ENCODE measurements at places on chromosomes 1 and 21.

DNA sequence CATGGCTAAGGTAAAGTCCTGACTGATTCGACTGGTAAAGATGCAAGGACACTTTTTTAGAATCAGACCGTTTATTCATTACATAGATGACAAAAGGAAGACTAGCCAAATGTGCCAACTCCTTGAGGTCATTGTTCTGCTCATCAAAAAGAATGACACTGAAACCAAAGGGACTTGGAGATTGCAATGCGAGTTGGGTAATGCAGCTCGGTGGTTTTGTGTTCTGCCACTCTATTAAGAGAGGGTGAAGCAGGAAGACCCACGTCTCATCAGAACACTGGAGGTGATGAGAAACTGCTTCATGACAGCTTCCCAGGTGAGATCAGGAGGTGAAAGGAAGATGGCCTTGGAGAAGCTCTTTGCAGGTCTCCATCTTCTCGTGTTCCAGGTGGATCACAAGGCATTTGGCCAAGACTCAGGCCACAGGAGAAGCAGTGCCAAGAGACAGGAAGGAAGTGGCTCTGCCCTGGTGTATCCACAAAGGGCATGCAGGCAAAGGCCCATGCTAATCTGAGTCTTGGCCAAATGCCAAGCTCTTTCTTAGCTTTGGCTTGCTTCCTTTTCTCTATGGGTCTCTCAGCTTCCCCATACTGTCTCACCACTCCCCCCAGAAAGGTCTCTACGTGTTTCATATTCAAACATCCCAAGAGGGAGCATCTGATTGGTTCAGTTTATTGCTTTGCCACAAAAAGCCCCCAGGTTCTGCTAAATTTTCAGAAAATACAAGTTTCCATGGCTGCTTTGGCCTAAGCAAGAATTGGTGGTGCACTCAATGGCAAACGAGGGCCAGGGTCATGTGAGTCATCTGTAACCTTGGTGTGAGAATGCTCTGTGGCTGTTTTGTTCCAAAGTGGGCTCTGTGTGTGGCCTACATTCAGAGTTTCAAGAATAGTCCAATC is 5.7 kb upstream of the CCT8 start:
- DNase-seq = no peak

DNA sequence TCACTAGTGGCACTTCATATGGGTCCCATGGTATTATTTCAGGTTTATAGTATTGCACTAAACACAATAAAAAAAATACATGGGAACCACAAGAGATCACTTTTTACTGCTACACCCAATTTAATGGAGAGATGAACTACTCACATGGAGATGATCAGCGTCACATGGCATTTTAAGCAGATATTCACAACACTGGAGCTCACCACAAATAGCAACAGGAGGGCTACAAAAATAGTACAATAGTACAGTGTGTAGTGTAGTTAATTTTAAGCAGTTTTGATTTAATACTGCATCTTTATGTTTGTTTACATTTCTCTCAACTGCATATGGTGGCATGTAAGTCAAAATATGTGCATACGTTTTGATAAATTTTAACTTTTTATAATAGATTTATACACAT is 31.0 kb downstream of the SNX7 start:
- no peak for DNase-seq

DNA sequence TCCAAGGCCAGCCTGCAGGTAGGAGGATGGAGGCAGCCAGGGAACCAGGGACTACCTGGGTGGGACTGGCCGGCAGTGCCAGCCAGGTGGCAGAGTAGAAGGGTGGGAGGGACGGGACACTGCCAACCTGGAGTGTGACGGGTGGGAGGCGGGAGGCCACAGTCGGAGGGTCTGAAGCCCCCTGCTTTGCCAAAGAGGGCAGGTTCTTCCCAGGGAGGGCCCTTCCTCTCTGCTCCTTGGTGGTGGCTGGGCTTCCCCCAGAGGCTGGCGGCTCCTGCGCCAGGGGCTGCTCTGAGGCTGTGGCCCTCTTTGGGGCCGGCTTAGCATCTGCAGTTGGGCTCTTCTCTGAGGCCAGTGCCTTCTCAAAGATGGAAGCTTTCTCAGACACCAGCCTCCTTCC is 8.7 kb upstream of the TNNT2 start:
- DNase-seq = no peak

GRCh38 chr21:35510957-35511695 is 462.0 kb upstream of the RUNX1 start:
- DNase-seq = peak; percentile 53

- DNase-seq = peak; percentile 2
Measured at GRCh38 chr1:176157995-176158394, 49.1 kb downstream of the COP1 start.

- DNase-seq = no peak
Measured at GRCh38 chr21:34635307-34635706, 20.4 kb upstream of the RCAN1 start.

DNA sequence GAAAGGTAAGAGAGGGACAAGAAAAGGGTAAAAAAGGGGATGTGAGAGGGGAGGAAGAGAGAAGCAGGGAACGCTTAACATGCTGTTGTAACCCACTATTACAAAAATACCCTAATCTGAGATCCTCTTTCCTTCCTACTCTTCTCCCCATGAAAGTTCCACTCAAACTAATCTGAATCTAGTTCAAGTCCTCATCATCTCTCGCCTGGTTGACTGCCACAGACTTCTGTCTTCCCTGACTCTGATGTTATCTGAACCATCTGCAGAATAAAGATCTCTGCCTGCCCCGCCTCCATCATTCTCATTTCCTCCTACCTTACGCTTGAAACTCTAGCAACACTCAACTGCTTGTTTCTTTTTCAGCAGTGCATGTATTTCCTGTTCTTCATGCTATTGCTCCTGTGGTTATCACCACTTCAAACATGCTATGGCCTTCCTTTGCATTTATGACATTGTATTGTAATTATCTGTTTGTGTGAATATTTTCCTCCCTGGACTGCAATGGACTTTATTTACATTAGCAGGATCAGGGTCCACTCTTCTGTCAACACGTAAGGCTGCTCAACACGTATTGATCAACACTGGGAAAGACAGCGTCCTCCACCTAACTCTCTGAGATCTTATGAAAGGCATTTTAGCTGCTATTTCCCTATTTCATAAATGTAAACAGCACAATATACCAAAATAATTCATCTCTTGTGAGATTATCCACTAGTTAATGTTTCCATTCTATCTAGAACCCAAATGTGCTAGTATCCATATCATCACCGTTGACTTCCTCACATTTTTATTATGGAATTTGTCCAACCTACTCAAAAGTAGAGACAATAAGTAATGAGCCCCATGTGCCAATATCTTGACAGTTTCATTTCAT is 215.5 kb upstream of the USP25 start:
- DNase-seq = no peak

Data from ELR (cell line).